Neural crest cell (in vitro differentiated cells): ENCODE measurements at places on chromosomes 6 and 20. TPM values are rescaled to one million over a fixed set of nuclear protein-coding genes. Genes with fewer than 3 reads are reported as not detected.

Gene COL9A3
- total RNA-seq, result 3.8 and 4.6 TPM in 2 replicates

DNA sequence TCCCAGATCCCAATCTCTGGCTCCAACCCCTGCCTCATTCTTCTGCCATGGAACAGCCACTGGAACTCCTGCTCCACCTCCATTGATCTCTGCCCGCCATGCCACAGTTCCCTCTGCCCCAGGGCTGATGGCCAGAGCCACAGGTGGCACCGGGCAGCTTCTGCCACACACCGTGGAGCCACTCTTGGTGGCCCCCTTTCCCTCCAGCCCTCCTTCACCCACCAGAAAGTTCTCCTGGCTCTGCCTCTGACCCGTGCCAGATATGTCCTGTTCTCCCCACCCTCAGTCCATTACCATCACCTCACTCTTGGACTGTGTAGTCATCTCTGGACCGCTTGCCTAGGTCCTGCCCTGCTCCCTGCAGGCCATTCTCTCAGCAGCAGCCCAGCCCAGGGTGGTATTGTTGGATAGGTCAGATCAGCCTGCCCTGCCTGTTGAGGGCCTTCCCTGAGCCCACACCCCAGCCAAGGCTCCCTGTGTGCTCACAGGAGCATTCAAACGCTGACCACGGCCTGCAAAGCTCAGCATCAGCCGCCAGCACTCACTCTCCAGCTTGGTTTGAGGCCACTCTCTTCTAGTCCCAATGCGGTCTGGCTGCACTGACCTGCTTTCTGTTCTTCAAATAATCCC lies 16.8 kb upstream of the SYNDIG1 start:
- H3K4me1 ChIP-seq, result peaks cover 16% of the 10 kb centered on the region
- no peak for DNase-seq
- H3K27me3 ChIP-seq, result peaks cover 25% of the 10 kb centered on the region

DNA sequence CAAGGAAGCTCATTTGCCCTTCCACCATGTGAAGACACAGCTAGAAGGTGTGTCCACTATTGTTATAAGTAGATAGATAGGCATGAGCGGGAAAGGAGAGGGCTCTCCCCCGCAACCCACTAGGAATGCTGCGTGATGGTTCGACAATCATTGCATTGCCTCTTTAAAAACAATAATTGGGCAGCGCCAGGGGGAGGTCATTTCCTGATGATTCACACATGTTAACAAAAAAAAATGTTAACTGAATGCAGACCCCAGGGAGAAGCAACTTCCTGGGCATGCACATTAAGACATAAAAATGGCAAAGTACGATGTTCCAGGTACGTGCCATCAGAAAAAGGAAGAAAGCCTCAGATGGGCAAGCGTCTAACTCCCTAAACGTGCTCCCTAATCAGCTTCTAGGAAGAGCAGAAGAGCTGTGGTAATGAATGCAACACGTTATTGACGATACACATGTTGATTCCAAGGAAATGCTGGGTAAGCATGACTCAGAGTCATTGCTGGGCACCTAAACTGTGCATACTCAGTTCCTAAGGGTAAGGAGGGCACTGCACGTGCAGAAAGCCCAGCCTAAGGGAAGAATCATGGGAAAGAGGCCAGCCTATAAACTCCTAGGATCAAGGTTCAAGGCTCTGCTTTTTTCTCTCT lies 113.7 kb downstream of the FAM217A start:
- DNase-seq, result no peak
- no peak overlapping the region for H3K4me3 ChIP-seq
- peaks cover 13% of the 10 kb centered on the region for H3K4me1 ChIP-seq
- no peaks in the 10 kb centered on the region for H3K36me3 ChIP-seq
- H3K27ac ChIP-seq, result no peak overlapping the region
- no peaks in the 10 kb centered on the region for H3K27me3 ChIP-seq

- no peaks in the 10 kb centered on the region for H3K27me3 ChIP-seq
- no peak overlapping the region for H3K4me3 ChIP-seq
- H3K27ac ChIP-seq, result no peak overlapping the region
- no peak for DNase-seq
These were observed 96.9 kb upstream of the FOXO3 start for GRCh38 chr6:108463784-108464183.

Gene SLC12A5
- 9.6 and 10.0 TPM in 2 replicates for total RNA-seq

DNA sequence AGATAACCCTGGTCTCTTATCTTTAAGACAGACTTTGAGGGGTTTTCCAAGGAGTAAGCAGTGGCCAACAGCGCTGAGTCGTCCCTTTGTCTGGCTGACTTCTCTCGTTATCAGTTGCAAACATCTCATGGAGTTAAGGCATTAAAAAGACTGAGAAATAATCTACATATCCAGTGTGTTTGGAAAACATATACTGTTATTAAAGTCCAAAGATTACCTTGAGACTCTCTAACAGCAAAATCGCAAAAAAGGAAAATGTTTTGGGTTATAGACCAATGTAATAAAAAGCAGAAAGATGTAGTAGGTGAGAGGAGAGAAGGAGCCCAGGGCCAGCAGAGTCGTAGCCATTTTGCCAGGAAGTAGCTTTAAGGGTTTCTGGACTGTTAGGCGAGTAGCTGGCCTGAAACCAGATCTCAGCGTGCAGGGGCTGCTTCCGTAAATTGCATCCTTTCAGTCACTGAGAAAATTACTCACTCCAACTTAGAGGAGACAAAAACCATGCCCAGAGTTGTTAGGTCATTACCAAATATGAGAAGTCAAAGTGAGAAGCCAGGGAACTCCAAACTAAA lies 24.6 kb downstream of the MYLK4 start:
- peaks cover 3% of the 10 kb centered on the region for H3K36me3 ChIP-seq
- H3K4me1 ChIP-seq, result peaks cover 4% of the 10 kb centered on the region
- no peak for DNase-seq
- H3K4me3 ChIP-seq, result no peak overlapping the region
- H3K27me3 ChIP-seq, result no peaks in the 10 kb centered on the region

DNA sequence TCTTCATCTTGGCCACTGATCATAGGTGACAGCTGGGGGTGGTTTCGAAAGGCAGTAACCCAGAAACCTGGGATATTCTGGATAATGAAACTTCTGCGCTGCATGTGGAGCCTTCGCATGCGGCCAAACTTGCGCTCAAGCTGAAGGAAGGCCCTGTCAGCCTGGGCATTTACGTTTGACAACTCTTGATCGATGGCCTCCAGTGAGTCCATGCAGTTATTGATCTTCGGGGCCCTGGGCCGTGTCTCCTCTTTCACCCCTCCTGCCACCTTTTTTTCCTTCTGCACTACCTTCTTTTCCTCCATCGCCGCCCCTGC lies 729 bp downstream of the TSPYL4 start:
- H3K36me3 ChIP-seq, result peaks cover 9% of the 10 kb centered on the region
- no peak overlapping the region for H3K4me3 ChIP-seq
- peaks cover 39% of the 10 kb centered on the region for H3K4me1 ChIP-seq
- DNase-seq, result no peak
- no peaks in the 10 kb centered on the region for H3K27me3 ChIP-seq
- H3K27ac ChIP-seq, result no peak overlapping the region

- H3K4me1 ChIP-seq, result peaks cover 21% of the 10 kb centered on the region
- H3K27ac ChIP-seq, result no peak overlapping the region
- H3K4me3 ChIP-seq, result peak overlapping the region; percentile 33
- no peaks in the 10 kb centered on the region for H3K36me3 ChIP-seq
- no peaks in the 10 kb centered on the region for H3K27me3 ChIP-seq
These were observed 190.6 kb upstream of the PMEPA1 start for GRCh38 chr20:57900226-57900905.

DNA sequence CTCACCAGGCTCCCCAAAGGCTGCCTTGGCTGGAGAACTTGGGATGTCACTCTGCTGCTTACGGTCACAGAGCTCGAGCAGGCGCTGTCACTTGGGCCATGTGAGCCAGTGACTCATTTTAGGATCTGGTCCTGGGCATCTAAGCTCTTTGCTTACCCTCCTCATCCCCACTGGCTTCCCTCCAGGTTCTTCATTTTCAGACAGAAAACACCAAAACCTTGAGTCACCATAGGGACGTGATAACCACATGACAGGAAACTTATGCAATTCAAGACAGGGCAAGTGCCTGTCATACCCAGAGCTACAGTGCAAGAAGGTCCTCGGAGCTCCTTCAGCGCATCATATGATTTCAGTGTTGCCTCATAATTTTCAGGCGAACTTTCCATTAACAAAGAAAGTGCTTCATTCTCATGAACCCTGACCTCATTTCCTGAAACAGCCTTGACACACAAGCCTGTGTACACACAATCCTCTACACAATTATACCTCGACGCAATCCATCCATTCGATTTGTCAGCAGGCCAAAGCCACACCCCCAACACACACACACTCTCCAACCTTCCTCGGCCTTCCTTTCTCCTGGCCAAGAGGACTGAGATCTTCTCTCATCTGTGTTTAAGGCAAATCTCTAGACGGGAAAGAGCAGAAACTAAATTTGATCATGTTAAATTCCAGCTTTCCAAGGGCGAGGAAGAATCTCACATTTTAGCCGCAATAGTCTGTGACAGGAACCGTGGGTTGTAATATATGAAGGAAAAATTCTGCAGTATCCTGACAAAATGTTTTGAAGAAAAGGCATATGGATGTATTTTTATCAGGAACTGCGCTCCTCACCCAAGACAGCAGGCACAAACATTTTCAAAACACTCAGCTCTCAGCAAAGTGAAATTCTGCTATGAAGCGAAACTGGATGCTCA lies 25.3 kb downstream of the TBC1D7 start:
- H3K27me3 ChIP-seq, result no peaks in the 10 kb centered on the region
- H3K4me1 ChIP-seq, result peaks cover 15% of the 10 kb centered on the region
- no peak for DNase-seq

DNA sequence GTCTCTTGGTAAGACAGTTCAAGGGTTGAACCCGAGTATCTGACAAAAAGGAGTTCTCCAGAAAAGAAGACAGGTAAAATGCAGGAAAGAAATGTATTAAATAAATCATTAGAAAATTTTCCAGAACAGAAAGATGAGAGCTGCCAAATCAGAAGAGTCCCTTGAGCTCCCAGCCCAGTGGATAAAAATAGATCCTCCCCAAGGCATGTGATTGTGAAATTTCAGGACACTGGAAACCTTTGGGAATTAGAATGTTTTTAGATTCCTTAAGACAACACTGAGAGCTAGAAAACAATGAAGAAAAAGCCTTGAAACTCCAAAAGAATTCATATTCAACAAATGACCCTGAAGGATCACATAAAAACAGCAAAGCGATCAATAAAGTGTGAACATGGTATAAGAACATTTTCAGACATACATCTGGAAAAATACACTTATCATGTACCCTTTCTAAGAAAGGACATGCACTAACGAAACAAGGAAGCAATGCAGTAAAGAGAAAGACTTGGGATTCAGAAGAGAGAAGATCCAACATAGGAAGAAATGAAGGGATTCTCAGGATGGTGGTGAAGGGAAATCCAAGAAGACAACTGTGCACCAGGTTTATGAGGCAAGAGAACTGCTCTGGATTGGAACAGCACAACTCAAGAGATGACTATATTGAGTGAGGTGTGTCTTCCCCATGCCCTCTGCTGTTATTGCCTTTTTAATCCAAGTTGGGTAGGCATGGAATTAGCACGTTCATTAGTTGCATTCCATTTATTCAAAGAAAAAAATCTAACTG lies 390.4 kb downstream of the SYNE1 start:
- H3K27me3 ChIP-seq, result no peaks in the 10 kb centered on the region
- no peak overlapping the region for H3K4me3 ChIP-seq
- no peak for DNase-seq
- H3K27ac ChIP-seq, result no peak overlapping the region
